ENCODE measurements at places on chromosomes 3 and 15. TPM values are rescaled to one million over a fixed set of nuclear protein-coding genes. Genes with fewer than 3 reads are reported as not detected.
A peak's percentile ranks its signal among the peaks of the same experiment; 100 is the strongest.

- no peak for DNase-seq
- no peaks in the 10 kb centered on the region for H3K27me3 ChIP-seq
- peaks cover 76% of the 10 kb centered on the region for H3K4me1 ChIP-seq
- no peak overlapping the region for H3K4me3 ChIP-seq
- H3K36me3 ChIP-seq: no peaks in the 10 kb centered on the region
Observed at GRCh38 chr3:58023531-58023930, 15.3 kb downstream of the FLNB start.

GRCh38 chr15:69718436-69718835 lies 265.8 kb downstream of the RPLP1 start:
- H3K36me3 ChIP-seq: no peaks in the 10 kb centered on the region
- H3K4me3 ChIP-seq: no peak overlapping the region
- H3K27me3 ChIP-seq: no peaks in the 10 kb centered on the region
- no peak overlapping the region for H3K27ac ChIP-seq
- no peak for DNase-seq

DNA sequence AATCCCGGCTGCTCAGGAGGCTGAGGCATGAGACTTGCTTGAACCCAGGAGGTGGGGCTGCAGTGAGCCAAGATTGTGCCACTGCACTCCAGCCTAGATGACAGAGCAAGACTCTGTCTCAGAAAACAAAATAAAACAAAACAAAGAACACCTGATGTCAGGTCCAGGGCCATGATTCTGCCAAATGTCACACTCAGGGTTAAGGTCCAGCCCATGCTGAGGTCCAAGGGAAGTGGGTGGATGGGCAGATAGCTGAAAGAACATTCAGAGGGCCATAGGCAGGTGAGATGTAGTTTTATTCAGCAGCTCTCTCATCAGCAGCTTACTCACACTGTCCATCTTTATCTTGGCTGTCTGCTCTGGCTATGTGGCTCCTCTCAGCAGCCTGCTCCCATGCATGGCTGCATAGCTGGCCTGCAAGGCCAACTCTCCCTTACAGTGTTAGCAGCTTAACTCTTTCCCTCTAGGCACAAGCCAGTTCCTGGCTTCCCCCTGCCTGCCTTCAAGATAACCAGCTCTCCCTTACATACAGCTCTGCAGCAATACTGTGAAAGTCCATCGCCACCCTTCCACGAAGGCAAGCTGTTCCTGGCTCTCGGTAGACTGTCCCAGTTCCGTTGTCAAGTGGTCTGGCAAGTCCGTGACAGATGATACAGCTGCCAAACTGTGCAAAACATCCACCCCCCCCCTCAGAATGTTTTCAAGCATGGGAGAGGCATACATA lies 62.4 kb upstream of the SIAH2 start:
- no peak overlapping the region for H3K27ac ChIP-seq
- no peak for DNase-seq
- H3K27me3 ChIP-seq: no peaks in the 10 kb centered on the region
- H3K4me1 ChIP-seq: no peaks in the 10 kb centered on the region
- no peak overlapping the region for H3K4me3 ChIP-seq

DNA sequence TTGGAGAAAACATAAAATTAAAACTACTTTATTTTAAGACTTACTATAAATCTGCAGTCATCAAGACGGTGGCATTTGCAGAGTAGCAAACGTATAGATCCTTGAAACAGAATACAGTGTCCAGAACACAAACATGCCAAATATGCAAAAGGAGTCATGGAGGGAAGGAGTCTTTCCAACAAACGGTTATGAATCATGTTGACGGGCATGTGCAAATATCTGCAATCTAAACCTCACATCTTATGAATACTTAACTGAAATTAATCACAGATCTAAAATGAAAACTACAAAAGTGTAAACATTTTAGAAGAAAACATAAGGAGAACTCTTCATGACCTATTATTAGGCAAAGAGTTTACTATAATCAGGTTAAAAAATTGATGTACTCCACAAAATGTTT lies 69.4 kb downstream of the TFRC start:
- H3K4me3 ChIP-seq: no peak overlapping the region
- DNase-seq: no peak
- H3K4me1 ChIP-seq: no peaks in the 10 kb centered on the region
- no peak overlapping the region for H3K27ac ChIP-seq

GRCh38 chr3:160929595-160929994 lies 173.6 kb downstream of the PPM1L start:
- no peaks in the 10 kb centered on the region for H3K36me3 ChIP-seq
- H3K4me3 ChIP-seq: no peak overlapping the region
- no peak for DNase-seq
- H3K4me1 ChIP-seq: peaks cover 6% of the 10 kb centered on the region
- no peaks in the 10 kb centered on the region for H3K27me3 ChIP-seq

GRCh38 chr3:72601983-72602750 lies 246.1 kb downstream of the SHQ1 start:
- no peak for DNase-seq
- no peak overlapping the region for H3K27ac ChIP-seq
- no peak overlapping the region for H3K4me3 ChIP-seq
- peaks cover 13% of the 10 kb centered on the region for H3K4me1 ChIP-seq

DNA sequence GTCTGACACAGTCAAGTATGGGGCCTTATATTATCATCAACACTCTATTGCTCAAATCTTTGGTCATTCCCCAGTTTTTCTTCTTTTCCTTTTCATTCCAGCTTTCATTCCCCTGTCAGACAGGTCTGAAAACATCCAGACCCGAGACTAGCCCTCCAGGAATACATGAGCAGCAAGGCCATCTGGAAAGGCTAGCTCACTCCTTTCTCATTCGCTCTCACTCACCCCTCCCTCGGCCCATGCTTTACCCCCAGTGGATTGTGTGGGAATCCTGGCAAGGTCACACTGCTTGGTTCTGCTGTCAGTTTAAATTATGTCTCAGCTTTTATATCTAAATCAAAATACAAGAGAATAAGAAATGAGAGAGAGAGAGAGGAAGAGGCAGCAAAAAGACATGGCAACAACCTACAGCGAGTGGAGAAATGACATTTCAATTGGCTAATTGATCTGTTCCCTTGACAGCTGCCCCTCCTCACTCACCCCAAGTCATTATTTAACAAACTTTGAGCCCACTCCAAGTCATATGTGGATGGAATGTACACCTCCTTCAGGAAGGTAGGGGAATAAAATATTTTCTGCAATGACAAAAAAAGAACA lies 962.2 kb downstream of the TUSC7 start:
- H3K4me1 ChIP-seq: no peaks in the 10 kb centered on the region
- H3K36me3 ChIP-seq: no peaks in the 10 kb centered on the region
- H3K4me3 ChIP-seq: no peak overlapping the region
- no peaks in the 10 kb centered on the region for H3K27me3 ChIP-seq
- H3K27ac ChIP-seq: no peak overlapping the region

DNA sequence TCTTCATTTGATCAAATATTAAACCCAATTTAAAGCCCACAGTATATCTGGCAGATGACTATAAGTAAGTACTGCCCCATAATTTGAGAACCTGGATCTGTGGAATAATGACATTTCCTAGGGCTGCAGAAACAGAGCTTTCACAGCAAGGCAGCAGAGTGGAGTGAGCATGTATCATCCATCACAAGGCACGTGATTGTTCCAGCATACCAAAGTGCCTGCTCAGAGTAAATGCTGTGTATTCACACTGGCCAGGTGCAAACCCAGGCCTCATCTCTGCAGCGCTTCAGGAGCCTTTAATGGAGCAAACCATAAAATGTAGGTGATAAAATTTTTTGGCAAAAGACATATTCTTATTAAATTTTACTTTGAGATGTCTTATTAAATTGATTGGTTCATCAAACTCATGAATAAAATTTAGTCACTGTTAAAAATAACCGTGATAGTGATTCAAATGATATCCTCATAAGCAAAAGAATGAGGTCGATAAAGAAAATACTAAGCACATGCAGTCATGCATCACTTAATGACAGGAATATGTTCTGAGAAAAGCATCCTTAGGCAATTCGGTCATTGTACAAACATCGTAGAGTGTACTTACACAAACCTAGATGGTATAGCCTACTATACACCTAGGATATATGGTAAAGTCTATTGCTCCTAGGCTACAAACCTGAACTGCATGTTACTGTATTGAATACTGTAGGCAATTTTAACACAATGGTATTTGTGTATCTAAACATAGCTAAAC lies 99.3 kb upstream of the SLC24A5 start:
- H3K36me3 ChIP-seq: no peaks in the 10 kb centered on the region
- H3K27ac ChIP-seq: no peak overlapping the region
- no peak for DNase-seq

GRCh38 chr3:194277786-194278130 lies 73.4 kb downstream of the CPN2 start:
- H3K27me3 ChIP-seq: no peaks in the 10 kb centered on the region
- no peak for DNase-seq
- no peaks in the 10 kb centered on the region for H3K36me3 ChIP-seq
- H3K4me1 ChIP-seq: peaks cover 43% of the 10 kb centered on the region
- H3K27ac ChIP-seq: peak overlapping the region; percentile 71
- no peak overlapping the region for H3K4me3 ChIP-seq

DNA sequence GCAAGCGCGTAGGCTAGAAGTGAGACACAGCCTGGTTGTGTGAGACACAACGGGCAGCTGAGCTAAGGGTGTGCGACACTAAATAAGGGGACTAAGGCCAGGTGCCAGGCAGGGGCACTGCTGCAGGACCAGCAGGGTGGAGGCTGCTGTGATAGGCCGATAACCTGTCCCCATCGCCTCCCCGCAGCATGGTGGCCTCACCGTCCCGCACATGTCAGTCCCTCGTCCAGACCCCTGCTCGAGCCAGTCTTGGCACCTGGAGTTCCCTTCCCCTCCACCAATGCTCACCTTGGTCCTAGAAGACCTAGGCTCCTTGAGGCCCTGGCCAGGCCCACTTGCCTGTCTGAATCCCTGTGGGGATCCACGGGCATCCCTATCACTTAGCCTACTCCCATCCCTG lies 96.1 kb downstream of the HMG20A start:
- no peaks in the 10 kb centered on the region for H3K36me3 ChIP-seq
- no peak overlapping the region for H3K27ac ChIP-seq
- H3K4me3 ChIP-seq: no peak overlapping the region

DNA sequence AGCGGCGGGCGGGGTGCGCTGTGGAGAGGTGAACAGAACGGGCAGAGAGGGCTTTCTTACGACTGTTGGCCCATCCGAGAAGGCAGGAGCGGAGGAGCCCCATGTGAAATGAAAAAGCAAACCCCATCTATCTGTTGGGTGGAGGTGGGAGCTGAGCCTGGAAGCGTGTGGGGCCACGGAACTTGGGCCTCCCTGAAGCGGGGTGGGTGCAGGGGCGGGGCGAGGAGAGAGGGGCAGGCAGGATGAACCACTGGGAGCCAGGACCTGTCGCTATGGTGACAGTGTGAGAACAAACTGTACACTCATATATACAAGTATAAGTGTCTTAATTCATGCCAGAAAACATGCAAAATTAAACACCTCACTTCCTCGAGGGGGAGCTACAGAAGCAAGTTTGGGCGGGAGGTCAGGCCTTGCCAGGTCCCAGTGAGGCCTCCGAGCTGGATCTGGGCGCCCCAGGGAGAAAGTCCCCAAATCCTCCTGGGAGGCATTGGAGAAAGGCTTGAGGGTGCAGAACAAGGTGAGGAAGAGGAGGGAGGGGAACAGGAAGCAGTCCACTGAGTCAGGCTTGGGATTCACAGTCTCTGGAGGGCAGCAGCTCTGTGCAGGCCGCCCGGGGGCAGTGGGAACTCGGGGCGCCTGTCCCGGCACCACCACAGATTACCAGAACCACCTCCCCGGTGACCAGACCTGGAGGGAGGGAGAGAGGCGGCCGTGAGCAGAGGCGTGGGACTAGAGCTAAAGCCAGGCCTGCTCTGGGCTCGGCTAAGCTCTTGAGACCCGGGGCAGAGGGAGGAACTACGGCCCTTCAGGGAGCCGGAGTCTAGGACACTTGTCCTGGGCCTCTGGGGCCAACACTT lies 34.8 kb downstream of the RBPMS2 start:
- no peaks in the 10 kb centered on the region for H3K36me3 ChIP-seq
- DNase-seq: no peak
- H3K27me3 ChIP-seq: no peaks in the 10 kb centered on the region
- H3K27ac ChIP-seq: no peak overlapping the region
- H3K4me3 ChIP-seq: no peak overlapping the region

- no peaks in the 10 kb centered on the region for H3K36me3 ChIP-seq
- H3K27me3 ChIP-seq: no peaks in the 10 kb centered on the region
- H3K27ac ChIP-seq: no peak overlapping the region
- no peak for DNase-seq
Observed at GRCh38 chr3:157075693-157076420, 84.1 kb downstream of the CCNL1 start.

DNA sequence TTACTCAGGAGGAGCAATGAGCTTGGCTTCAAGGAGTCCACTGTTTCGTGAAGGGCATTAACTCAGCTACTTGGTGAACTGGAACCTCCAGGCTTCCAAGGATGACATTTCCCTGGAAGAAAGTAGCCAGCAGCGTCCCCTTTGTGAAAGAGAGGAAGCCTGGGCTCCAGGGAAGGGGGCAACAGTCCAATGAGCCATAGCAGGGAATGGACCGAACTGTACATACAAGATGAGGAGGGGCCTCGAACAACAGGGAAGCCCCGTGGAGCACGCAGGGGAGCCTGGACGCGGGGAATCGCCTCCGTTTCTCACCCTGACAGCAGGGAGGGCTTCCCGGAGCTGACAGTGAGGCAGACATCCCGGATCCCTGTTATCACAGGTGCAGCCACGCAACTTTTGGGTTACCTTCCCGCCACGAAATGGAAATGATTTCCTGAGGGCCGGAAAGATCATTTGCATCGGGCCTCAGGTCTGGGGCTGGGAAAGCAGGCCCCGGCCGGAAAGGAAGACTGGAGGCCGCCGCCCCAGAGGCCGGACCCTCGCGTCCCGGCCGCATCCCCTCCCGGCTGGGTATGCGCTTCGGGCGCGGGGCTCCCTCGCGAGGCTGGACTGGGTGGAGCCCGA lies 475 bp upstream of the SPINT1 start:
- DNase-seq: no peak
- no peaks in the 10 kb centered on the region for H3K36me3 ChIP-seq

DNA sequence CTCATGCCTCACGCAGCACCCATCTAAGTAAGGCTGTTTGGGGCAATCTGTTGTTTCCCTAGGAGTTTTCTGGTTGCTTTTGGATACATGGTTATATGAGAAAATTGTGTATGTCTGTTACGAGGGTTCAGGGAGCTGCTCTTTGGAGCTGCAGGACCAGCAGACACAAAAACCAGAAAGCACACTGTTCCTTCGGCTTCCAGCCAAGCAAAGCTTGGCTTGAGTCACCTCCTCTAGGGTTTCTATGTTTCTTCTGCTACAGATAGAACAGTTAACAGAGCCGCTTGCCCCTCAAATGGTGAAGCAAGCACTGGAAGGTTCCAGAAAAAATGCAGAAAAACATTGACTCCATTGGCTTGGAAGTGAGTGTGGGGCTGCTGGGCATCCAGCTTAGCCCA lies 49.2 kb upstream of the CTDSPL start:
- peaks cover 19% of the 10 kb centered on the region for H3K4me1 ChIP-seq
- no peaks in the 10 kb centered on the region for H3K36me3 ChIP-seq
- no peak for DNase-seq
- no peak overlapping the region for H3K4me3 ChIP-seq

The ZNF620 gene
- total RNA-seq: 1.5 TPM

The AVEN gene
- total RNA-seq: 7.4 TPM

The IL17RE gene
- total RNA-seq: 15.2 TPM

The CHRNA5 gene
- total RNA-seq: 8.8 TPM

The CFAP44 gene
- total RNA-seq: 8.1 TPM

The RPL39L gene
- 10.8 TPM for total RNA-seq

All from vagina (tissue), 2 donors.